ENCODE measurements at places on chromosomes 3 and 15.

GRCh38 chr3:63151897-63152296, 126.2 kb upstream of the SYNPR start:
- DNase-seq: no peak

GRCh38 chr3:164030194-164030593, 1048.1 kb downstream of the SI start:
- DNase-seq: no peak

DNA sequence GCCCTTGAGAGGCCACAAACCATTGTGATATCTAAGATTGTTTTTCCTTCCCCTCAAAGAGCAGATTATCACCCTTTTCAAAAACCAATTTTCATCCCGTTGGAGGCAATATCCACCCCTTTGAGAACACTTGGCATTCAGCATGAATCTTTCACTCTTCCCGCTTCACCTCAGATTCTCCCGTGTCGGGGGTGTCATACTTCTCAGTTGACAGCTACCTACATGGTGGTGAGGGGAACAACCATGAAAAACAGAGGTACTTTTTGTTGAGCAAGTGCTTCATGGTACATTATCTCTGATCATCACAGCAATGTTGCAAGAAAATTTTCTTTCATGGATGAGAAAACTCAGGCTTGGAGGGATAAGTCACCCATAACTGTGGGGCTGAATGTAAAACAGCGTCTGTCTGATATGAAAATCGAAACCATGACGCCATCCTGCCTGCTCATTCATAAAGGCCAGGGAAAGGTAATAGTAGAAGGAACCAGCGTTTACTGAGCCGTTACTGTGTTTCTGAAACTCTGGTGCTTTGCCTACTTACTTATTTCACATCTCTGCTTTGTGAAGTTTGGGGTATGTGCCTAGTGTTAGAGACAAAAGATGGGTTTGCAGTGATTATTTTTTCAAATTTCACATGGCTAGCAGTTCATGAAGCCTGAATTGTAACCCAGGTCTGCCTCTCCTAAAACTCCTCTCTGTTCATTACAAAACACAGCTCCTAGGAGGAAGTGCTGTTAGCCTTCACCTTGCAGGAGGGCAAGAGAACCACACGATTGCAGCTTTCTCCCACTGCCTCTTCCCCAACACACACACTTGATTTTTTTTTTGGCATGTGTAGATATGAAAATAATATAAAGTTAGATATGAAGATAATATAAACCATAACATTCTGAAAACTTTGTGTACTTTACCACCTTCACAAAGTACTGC, 35.4 kb downstream of the SV2B start:
- DNase-seq: no peak

DNA sequence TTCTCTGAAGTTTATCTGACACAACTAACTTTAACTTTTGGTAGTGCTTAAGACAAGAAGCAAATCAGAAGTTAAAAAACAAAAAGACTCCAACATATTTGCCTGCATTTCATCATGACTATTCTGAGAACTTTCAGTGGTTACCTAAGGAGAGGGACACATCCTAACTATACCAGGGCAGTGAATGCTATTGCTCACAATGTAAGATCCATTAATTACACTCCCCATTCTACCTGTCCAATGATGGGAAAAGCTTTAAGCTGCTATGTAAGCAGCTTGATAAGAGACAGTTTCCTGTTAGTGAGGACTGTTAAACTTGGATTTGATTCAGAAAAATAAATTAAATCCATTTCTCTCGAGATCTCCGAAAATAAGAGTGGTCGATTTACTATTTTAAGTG, 37.5 kb downstream of the SERPINI1 start:
- no peak for DNase-seq

DNA sequence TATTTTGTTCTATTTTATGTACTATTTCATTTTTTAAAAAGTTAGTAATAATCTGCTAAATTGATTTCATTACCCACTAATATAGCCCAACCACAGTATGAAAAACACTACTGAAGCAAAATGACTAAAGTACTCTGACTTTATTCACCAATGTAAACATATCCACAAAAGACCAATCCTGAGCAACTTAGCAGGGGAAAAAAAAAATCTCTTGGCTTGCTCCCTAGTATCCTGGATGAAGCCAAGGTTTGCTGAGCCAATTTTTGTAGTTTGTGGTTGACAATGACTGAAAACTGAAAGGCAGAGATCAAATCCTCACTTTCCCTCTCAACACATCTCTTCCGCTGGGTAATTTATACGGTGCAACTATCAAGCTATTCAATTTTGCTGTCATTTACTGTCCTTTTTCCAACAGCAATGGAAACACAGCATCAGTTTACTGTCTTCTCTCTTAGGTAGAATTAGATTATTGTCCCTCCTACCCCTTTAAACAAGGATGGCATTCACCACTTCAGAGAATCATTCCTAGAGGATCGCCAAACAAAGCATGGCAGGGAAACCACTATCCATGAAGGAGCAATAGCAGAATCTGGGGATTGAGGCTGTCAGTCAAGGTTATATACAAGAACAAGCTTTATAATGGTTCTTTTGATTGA, 149.7 kb downstream of the THRB start:
- DNase-seq: no peak

DNA sequence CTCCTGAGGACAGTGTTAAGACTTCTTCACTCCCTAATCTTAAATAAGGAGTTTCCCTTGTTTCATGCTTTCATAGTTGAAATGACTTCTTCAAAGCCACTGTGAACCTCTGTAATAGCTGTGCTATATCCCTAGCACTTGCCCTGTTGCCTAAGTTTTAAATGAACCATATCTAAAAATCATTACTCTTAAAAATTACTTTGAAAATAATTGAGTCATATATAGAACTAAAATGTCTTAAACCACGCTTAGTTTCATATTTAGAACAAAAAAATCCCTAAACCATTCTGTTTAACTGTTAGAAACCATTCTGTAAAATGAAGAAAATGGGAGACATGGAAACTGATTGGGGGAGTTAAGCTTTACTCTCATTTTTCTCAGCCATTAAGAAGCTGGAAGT, 29.8 kb downstream of the DNAJC19 start:
- no peak for DNase-seq

DNA sequence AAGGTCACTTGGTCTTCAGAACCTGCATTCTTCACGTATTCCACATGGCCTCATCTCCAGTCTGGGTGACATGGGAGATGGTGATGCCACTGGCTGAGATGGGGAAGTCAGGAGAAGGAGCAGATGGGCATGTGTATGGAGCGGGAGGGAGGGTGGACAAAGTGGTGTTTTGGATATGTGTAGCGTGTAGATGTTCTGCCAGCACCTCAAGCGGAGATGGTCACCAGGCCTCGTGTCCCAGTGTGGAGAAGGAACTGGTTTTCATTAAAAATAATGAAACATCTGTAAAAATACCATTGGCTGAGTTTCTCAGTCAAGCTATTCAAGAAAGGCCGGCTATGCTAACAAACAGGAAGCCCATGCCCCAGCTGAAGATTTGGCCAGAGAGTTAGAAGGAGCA, 26.2 kb downstream of the LARP6 start:
- DNase-seq: no peak

- DNase-seq: no peak
Observed at GRCh38 chr3:64856977-64857516, 169.2 kb upstream of the ADAMTS9 start.

GRCh38 chr3:16433701-16434151, 79.8 kb downstream of the RFTN1 start:
- DNase-seq: no peak

GRCh38 chr3:162171970-162172369, 675.4 kb downstream of the OTOL1 start:
- DNase-seq: no peak

GRCh38 chr3:190319660-190320059, 2.6 kb downstream of the CLDN1 start:
- DNase-seq: no peak

DNA sequence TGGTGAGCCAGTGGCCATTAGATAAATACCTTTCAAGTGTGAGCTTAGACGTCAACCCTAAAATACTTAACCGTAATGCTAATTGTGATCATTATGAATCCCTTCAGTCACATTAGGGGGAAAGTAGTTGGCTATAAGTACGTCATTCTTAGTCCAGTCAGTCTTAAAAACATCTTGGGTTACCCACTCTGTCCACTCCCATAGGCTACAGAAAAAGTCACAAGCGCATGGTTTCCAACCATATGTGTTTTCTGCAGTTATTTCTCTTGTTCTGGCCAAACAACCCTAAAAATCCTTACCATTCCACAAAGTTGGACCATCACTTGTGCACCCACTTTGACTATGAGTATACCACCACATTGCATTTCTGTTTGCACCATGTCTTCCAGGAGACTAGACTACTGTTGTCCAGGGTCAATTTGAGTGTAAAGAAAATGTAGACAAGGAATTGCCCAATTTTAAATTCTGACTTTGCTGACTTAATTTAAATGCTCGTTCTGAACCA, 3.3 kb downstream of the RPL15 start:
- DNase-seq: no peak

DNA sequence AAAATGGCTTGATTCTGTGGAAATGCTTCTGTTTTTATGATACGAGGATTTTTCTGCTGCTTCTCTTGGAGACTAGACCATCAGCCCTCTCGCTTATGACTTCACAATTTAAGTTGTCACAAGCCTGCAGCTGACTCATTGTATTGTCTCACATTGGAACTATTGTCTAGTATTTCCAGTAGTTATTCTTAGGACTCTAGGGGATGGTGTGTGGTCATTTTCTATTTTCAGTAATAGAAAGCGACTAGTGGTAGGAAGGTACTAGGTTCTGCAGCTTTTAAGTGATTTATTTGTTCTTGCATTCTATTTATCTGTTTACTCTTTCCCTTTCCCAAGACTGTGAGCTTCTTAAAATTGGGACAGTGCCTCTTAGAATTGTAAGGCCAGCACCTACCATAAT, 66.3 kb upstream of the CRTC3 start:
- DNase-seq: peak; percentile 87

GRCh38 chr3:71129611-71130431, 453.7 kb downstream of the FOXP1 start:
- peak; percentile 22 for DNase-seq

- no peak for DNase-seq
Observed at GRCh38 chr3:49902511-49903345, 945 bp downstream of the MST1R start.

GRCh38 chr3:50345586-50346234, at the start of gene ZMYND10:
ZMYND10 (minus strand) TSS chr3:50345732; CDS start chr3:50345579, 153 bp downstream.
- peak; percentile 85 for DNase-seq

DNA sequence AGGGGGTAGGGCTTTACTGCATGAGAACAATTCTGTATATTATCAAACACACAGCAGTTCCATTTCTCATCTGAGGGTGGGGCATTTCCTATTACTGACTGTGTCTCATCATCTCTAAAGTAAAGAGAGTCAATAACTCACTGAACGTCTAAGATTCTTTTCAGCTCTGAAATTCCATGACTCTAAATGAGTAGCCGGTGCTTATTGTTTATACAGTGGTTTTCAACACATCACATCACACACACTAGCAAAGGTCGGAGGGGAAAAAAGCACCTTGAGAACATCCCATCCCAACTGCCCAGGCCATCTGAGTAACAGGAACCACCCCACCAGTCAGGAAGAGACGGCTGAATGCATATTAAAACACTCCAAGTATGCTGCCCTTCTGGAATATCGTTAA, 196.0 kb downstream of the SUCLG2 start:
- no peak for DNase-seq

GRCh38 chr3:38247366-38248035, 18.1 kb upstream of the SLC22A13 start:
- DNase-seq: no peak

- DNase-seq: no peak
Observed at GRCh38 chr15:93730724-93731123, 500.6 kb upstream of the MCTP2 start.

DNA sequence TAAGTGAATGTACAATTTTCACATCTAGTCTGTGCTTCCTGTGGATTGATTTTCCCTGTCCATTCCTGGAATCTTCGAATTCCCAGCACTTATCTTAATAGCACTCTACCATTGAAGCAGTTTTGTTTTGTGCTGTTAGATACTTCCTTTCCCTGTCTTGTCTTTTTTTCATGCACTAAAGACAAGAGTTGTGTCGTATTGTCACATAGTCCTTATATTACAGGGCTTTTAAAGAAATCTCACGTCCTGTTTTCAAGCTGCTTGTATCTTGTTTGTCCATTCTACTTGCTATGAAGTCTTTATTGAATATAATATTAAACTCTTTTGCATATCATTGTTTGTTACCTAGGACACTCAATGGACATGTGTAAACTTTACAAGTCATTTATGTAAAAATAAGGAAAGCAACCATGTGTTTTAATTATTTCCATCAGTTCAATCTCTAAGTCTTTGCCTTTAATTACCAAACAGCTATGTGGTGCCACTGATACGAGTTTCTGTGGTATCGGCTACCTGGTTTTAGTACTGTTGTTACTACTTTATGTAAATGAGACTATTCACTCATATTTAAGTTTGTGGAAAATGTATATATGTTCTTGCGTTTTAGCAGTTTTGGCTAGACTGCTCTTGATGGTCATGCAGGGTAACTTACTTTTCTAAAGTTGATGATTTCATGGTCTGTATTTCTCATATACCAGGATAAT, 10.3 kb downstream of the PIK3CA start:
- DNase-seq: no peak

DNA sequence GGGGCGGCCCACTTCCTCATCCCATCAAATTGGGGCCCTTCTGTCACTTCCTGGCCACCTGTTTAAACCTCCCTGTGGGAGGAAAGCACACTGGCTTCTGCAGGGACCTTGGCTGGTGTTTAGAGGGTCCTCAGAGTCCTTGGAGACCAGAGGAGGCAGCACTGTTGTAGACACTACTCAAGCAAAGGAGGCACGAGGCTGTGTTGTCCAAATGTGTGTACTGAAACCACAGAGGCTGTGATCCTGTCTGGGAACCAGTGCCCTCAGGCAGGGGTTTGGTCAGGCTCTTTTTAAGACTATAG, 12.4 kb upstream of the SEC13 start:
- no peak for DNase-seq

GRCh38 chr15:32029862-32030781, at the start of gene CHRNA7:
CHRNA7 (plus strand) TSS chr15:32030515; CDS start chr15:32030595, 80 bp downstream.
- DNase-seq: no peak

DNA sequence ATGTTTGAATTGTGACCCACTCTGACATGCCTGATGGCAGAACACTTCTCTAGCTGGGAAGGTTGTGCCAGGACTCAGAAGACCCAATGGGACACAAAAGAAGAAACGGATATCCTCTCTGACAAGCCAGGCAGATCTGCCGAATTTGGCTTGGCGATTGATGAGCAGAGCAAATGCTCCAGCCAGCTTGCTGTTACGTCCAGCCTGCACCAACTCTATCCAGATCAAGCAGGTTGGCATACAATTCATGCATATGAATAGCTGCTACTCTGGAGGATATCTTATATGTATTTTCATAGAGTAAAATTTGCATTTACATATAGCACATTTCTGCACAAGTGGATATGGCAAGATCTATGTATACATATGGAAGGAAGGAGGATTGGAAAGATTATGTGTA, 102.8 kb downstream of the PEX5L start:
- DNase-seq: no peak

GRCh38 chr3:162938083-162938482, 1441.5 kb downstream of the OTOL1 start:
- no peak for DNase-seq

DNA sequence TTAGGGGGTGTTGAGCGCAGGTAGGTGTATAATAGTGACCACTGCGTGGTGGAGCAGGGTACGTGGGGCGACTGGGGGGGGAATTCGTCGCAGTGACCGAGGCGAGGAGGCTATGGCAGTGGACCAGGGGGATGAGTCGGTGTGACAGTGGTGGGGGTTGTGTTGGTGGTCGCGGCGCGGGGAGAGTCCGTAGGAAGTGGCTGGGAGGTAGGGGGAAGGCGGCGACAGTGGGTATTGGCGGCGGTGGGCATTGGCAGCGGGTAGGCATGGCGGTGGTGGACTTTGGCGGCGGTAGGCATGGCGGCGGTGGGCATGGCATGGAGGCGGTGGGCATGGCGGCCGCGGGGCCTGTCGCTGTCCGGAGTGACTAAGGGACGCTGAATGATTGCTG, 739 bp downstream of the SNRPN start:
- no peak for DNase-seq

All from inflammatory macrophage (primary cell).